ENCODE measurements at places on chromosomes 2 and 18. TPM values are rescaled to one million over a fixed set of nuclear protein-coding genes. Genes with fewer than 3 reads are reported as not detected.

The SLC30A3 gene
- 0.98 TPM for polyA plus RNA-seq

The SERPINB2 gene
- not detected for polyA plus RNA-seq

The KLHL14 gene
- 7.6 TPM for polyA plus RNA-seq

The FOXD4L1 gene
- 0.11 TPM for polyA plus RNA-seq

The MRPL30 gene
- 37.3 TPM for polyA plus RNA-seq

The COLEC12 gene
- polyA plus RNA-seq, result 36.5 TPM

The NCKAP5 gene
- 6.2 TPM for polyA plus RNA-seq

The NEURL3 gene
- polyA plus RNA-seq, result 4.7 TPM

The KATNAL2 gene
- polyA plus RNA-seq, result 5.7 TPM

GRCh38 chr2:235576337-235576910 is 82.6 kb downstream of the AGAP1 start:
- no peak for DNase-seq

GRCh38 chr2:38113981-38114708 is 38.2 kb upstream of the CYP1B1 start:
- DNase-seq, result no peak

GRCh38 chr18:74832999-74833398 is 235.3 kb downstream of the ZNF407 start:
- no peak for DNase-seq

- no peak for DNase-seq
Measured at GRCh38 chr2:239196474-239197021, 204.3 kb downstream of the HDAC4 start.

GRCh38 chr2:189347540-189347939 is 93.7 kb upstream of the WDR75 start:
- DNase-seq, result no peak

DNA sequence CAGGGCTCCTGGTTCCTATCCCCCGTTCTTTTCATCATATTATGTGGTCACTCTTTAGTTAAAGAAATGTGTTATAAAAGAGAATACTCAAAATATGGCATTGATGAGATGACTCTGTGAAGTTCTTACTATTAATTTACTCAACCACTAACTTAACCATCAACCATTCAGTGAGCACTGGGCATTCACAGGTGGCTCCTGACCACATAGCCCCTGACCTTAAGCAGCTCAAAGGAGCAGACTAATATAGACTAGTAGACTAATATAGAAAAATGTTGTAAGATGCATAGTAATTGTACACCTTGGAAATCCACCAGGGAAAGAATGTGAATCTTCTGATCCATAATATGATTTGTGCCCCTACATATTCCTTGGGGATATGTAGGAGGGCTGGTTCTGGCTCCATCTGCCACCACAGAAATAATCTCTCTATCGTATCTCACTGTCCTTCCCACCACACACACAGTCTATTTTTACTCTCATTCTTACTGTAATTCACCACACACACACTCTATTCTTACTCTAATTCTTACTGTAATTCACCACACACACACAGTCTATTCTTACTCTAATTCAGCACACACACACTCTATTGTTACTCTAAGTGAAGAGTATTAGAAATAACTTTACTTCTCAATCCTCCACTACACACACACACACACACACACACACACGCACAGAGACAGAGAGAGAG is 188.9 kb upstream of the ITGA4 start:
- no peak for DNase-seq

DNA sequence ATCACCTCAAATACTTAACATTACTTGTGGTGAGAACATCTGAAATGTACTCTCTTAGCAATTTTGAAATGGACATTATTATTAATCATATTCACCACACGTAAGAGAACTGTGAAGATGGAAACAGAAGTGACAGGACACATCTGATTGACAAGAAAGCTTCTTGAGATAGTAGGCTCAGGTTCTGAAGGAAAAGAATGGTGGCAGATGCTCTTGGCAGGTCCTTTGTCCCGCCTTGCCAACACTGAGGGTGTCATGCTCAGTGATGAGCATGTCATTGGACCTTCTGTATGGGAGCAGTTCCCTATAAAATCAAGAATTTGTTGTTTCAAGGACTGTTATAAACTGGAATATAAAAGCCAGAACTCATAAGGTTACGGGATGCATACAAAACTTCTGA is 428.1 kb downstream of the THSD7B start:
- no peak for DNase-seq

- no peak for DNase-seq
Measured at GRCh38 chr2:229852565-229852964, 69.2 kb downstream of the TRIP12 start.

DNA sequence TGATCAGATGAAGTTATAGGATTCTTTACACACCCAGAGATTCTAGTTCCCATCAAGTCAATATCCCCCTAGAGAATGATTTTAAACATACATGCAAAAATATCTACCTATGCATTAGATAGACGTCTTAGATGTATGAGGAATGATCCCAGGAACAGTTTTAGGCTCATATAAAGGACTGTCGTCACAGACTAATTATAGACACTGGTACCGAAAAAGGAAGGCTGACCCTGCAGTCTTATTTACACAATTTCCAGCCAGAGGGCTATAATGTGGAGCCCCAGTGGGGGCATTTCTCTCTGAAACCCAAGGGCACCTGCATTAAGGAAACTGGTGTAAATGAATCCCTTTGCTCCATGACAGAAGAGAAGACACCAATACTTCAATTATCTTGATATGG is 170.4 kb downstream of the ZNF521 start:
- no peak for DNase-seq

- DNase-seq, result no peak
Measured at GRCh38 chr2:209977386-209978239, 24.8 kb upstream of the RPE start.

GRCh38 chr2:134454426-134454825 is 200.6 kb downstream of the MGAT5 start:
- DNase-seq, result no peak

GRCh38 chr2:73830871-73831401 is 2.2 kb downstream of the STAMBP start:
- no peak for DNase-seq

All from left renal pelvis (tissue), 4 donors.